ENCODE measurements at places on chromosomes 1 and 21.

GRCh38 chr1:245858722-245859492 lies 648.2 kb downstream of the SMYD3 start:
- DNase-seq, result peak; percentile 57

DNA sequence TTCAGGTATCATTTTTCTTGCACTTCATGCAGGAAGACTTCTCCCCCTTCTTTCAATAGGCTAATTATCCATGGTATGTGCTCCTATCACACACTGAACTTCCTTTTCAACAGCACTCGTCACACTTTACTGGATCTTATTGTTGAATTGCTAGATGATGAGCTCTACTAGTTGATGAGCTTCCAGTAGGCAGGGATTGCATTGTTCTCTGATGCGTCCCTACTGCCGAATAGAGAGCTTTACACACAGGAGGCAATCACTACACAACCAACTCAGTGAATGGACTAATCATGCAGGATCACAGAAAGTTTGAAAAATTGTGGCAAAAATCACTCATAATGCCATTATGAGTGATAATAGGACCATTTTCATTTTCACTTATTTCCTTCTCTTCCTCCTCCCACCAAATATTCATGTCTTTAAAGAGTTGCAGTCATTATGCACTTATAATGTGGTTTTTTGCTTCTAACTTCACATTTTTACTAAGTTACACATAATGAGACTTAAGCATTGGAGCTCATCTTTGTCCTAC lies 128.1 kb upstream of the ZNF648 start:
- no peak for DNase-seq

GRCh38 chr1:207181847-207182246 lies 77.8 kb downstream of the C4BPA start:
- DNase-seq, result no peak

- no peak for DNase-seq
Observed at GRCh38 chr1:11080931-11081330, 18.7 kb downstream of the EXOSC10 start.

- DNase-seq, result no peak
Observed at GRCh38 chr1:181643631-181644030, 160.3 kb downstream of the CACNA1E start.

DNA sequence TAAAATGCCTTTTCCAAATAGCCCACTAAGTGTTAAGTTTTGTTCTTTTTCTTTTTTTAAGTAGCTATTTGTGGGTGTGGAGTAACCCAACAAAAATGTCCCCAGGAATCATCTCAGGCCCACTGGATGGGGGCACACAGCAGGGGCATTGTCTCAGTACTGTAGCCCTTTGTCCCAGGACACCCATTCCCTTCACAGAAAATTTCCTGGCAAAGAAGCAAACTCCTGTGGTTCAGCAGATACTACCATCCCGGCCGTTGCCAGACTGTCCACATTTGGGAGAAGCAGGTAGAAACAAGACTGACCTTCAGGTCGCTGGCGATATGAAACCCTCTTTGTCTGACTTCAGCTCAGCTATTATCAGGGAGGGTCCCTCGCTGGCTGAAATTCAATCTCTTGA lies 23.7 kb upstream of the SRRM1 start:
- no peak for DNase-seq

- DNase-seq, result no peak
Observed at GRCh38 chr1:37616330-37616729, 18.4 kb downstream of the RSPO1 start.

DNA sequence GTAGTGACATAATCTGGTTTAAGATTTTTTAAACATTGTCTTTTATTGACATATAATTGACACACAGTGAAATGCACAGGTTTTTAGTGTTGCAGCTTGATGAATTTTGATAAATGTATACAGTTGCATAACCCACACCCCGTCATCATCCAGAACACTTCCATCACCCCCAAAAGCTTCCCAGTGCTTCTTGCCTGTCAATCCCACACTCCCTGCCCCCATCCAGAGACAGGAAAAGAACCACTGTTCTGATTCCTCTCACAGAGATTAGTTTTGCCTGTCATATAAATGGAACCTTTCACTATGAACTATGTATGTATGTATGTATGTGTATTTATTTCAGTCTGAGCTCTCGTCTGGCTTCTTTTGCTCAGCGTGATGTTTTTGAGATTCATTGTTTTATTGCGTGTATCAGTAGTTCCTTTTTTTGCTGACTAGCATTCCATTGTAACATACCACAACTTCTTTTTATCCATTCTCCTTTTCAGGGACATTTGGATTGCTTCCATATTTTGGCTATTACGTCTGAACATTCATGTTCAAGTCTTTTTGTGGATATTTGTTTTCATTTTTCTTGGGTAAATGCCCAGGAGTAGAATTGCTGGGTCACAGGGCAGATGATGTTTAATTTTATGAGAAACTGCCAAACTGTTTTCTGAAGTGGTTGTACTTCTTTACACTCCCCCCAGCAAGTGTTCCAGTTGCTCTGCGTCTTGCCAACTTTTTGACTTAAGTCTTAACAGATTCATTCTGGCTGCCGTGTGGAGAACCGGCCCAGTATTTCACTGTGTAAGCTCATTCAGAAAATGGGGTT lies 8.7 kb downstream of the UBIAD1 start:
- DNase-seq, result peak; percentile 87

DNA sequence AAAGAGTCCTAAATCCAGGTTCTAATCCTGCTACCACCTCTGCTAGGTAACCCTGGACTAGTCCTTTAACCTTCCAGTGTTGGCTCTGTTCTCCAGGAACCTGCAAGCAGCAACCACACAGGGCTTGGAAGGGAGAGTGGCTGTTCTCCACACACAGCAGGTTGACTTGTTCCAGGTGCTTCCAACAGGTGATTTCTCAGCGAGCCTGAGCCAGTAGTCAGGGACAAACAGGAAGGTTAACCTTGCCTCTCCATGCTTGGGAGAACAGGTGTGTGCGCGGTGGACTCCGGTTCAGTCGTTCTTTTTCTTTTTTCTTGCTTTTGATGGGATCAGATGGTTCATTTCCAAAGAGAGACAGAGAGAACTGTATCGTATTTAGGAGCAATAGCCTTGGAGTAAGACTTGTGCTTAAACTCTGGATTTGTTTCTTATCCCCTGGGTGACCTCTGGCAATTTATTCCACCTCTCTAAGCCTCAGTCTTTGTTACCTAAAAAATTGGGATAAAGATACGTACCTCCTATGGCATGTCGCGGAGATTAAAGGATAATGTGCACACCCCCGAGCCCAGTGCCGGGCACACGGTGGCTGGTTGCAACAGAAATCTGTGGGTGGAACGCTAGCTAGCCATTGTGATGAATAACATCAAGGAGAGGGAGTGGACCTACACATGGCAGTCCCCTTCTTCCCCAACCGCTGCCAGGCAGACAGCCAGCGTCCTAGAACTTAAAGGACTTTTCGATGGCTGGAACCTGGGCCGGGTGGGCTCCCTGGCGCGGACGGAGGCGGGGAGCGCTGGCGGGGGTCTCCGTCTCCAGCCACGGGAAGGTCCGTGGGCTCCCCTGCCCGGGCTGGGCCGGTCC lies 583 bp upstream of the CACHD1 start:
- peak; percentile 56 for DNase-seq

Data from adipocyte (in vitro differentiated cells).